Esophagus squamous epithelium (tissue), 5 donors: ENCODE measurements at places on chromosomes 13 and 19.

DNA sequence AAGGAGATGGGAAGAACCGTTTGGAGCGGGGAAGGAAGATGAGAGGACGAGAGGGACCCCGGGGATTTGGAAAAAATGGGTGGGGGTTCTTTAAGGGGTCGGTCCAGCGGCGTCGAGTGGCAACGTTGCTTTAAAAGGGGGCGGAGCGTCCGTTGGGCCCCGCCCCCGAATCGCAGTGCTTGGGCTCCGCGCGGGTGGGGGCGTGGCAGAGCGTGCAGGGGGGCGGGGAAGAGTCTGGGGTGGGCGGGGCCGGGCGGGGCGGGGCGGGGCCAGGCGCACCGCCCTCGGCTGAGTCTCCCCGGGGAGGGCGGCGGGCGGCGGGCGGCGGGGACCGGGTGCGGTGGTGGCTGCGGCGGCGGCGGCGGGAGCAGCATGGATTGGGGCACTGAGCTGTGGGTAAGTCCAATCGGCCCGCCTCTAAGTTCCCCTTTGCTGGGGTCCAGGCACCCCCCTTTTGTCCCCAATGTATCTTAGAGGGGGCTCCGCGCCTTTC is at the start of gene TRIP10:
TSS of gene TRIP10 (plus strand) at position 291 of the 493 bp plus-strand sequence. CDS start at position 373, 82 bp downstream.
- DNase-seq, result peak; percentile 40

DNA sequence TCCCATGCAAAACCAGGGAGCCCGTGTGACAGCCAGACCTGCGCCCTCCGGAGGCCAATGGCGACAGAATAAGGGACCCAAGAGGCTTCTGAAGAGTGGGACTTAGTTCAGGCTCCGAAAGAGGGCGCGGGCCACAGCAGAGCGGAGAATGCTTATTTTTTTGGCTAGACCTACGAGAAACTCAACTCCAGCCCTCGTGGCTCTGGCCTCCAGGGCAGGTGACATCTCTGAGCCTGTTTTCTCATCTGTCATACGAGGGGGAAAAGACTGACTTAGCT is 23.0 kb downstream of the DPP9 start:
- no peak for DNase-seq

- no peak for DNase-seq
Measured at GRCh38 chr13:41213316-41213715, 18.9 kb upstream of the KBTBD7 start.

- DNase-seq, result no peak
Measured at GRCh38 chr13:99383511-99383921, 76.3 kb upstream of the GPR183 start.

DNA sequence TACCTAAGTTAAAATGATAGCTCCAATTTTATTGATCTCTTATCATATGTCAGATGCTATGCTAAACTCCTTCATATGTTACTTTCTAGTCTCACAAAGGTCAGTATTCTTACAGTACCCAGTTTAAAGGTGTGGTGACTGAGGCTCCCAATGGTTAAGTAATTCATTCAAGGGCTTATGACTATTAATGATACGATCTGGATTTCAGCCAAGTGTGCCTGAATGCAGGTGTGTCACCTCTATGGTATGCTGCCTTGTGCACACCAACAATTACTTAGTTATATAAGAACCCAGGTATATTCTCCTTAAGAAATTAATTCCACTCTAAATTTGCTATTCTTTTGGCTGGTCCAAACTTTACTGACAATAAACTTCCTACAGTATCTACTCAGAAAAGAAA is 84.6 kb upstream of the TRPC4 start:
- DNase-seq, result no peak

GRCh38 chr19:40581531-40581930 is 4.9 kb downstream of the SHKBP1 start:
- no peak for DNase-seq

- no peak for DNase-seq
Measured at GRCh38 chr19:57068921-57069697, 50.7 kb upstream of the USP29 start.

DNA sequence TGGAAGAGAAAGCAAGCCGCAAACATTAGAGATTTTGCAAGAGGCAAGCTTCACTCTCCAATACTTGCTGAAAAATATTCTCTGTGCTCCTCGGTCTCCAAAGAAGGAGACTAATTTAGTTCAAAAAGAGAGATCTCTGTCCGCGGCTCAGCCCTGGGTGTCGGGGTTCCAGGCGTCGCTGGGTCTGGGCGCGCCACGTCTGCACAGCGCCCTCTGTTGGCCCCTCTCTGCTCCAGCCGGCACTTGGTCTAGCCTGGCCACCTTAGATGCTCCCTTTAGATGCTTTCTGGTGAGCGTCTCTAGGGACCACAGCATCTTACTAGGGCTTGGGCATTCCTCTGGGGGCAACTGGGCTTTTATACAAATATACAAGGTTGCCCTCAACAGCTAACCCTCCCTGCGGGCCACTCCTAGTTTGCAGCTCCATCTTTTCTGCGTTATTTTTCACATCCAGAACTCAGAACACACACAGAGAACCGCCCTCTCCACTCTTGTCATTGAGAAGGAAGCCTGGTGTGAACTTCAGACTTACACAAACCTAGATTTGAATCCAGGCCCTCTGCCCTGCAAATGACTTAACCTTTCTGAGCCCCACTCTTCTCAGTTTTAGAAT is 78.3 kb downstream of the CYSLTR2 start:
- DNase-seq, result no peak
